ENCODE measurements at places on chromosomes 6 and 20. TPM values are rescaled to one million over a fixed set of nuclear protein-coding genes. Genes with fewer than 3 reads are reported as not detected.

RAET1E gene
- total RNA-seq = not detected

VWA7 gene
- total RNA-seq = 3.3 TPM

SGK2 gene
- 1.7 TPM for total RNA-seq

PLA2G7 gene
- not detected for total RNA-seq

FOXQ1 gene
- total RNA-seq = not detected

HSP90AB1 gene
- 1,109 TPM for total RNA-seq

- no peak for DNase-seq
- H3K36me3 ChIP-seq = no peaks in the 10 kb centered on the region
- no peak overlapping the region for H3K27ac ChIP-seq
- no peaks in the 10 kb centered on the region for H3K4me1 ChIP-seq
- no peak overlapping the region for H3K4me3 ChIP-seq
- H3K27me3 ChIP-seq = no peaks in the 10 kb centered on the region
Measured at GRCh38 chr6:132725947-132726607, 12.2 kb upstream of the VNN1 start.

GRCh38 chr6:18920701-18921100 lies 533.6 kb downstream of the RNF144B start:
- H3K4me3 ChIP-seq = no peak overlapping the region

DNA sequence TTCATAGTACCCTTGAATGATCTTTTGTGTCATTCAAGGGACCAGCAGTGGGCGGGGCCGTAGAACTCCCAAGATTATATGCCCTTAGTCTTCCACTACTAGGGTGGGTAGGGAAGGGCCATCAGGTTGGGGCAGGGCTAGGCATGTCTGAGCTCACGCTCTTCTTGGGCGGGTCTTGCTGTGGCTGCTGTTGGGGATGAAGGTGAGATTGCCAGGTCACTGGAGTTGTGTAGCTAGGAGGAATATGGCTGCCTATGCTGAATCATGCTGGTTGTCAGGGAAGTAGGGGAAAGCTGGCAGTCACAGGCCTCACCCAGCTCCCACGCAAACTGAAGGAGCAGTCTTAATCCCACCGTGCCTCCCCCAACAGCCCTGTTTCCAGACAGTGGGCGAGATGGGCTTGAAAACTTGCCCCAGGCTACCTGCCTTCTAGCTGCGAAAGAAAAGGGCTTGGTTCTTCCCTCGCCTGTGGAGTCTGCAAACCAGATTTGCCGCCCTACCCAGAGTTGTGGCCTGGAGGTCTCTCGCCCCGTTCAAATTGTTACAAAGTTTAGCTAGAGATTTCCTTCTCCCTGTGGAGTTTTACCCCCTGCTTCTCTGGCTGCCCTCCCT lies 76.4 kb upstream of the ADGRF4 start:
- no peak for DNase-seq
- H3K27me3 ChIP-seq = no peaks in the 10 kb centered on the region
- no peak overlapping the region for H3K4me3 ChIP-seq
- H3K36me3 ChIP-seq = peaks cover 13% of the 10 kb centered on the region

- H3K27ac ChIP-seq = no peak overlapping the region
- no peaks in the 10 kb centered on the region for H3K27me3 ChIP-seq
- no peak overlapping the region for H3K4me3 ChIP-seq
- H3K36me3 ChIP-seq = no peaks in the 10 kb centered on the region
- H3K4me1 ChIP-seq = no peaks in the 10 kb centered on the region
Measured at GRCh38 chr20:12053353-12053752, 135.7 kb downstream of the BTBD3 start.

DNA sequence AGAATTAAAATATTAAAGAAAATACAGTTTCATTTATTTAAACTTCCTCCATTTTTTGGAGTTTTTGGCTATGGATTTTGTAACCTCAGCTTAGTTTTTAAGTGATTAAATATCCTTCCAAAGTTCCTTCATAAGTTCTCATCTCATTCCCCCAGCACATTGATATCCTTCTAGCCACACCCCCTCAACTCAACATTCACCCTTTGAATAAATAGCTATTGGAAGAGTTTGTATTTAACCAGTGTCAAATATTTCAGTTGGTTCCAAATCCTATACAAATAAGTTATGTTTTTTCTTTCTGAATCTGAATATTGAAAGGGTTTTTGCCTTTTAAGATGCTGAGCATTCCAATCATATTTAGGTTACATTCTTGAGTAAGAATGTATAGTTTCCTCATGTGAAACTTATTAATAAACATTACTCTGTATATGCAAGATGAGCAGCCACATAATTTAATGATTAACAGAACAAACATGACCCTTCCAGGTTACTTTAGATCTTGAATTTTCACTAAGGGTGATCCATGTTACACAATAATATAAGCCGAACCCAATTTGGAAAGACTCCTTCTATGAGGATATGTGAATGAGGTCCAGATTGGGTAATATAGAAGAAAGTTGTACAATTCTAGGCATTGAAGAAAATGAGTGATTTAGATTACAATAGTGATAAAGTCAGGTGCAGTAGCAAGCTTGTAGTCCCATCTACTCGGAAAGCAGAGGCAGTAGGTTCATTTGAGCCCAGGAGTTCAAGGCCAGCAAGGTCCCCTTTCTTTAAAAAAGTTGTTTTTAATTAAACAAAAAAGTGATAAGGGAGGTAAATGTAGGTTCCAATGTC lies 13.6 kb downstream of the GLYATL3 start:
- H3K36me3 ChIP-seq = no peaks in the 10 kb centered on the region
- no peaks in the 10 kb centered on the region for H3K4me1 ChIP-seq
- H3K27ac ChIP-seq = no peak overlapping the region
- peaks cover 14% of the 10 kb centered on the region for H3K27me3 ChIP-seq

- peaks cover 13% of the 10 kb centered on the region for H3K27me3 ChIP-seq
- peaks cover 46% of the 10 kb centered on the region for H3K4me1 ChIP-seq
- no peak overlapping the region for H3K27ac ChIP-seq
- peaks cover 28% of the 10 kb centered on the region for H3K36me3 ChIP-seq
- DNase-seq = no peak
Measured at GRCh38 chr6:157440171-157440570, 59.2 kb downstream of the ZDHHC14 start.

DNA sequence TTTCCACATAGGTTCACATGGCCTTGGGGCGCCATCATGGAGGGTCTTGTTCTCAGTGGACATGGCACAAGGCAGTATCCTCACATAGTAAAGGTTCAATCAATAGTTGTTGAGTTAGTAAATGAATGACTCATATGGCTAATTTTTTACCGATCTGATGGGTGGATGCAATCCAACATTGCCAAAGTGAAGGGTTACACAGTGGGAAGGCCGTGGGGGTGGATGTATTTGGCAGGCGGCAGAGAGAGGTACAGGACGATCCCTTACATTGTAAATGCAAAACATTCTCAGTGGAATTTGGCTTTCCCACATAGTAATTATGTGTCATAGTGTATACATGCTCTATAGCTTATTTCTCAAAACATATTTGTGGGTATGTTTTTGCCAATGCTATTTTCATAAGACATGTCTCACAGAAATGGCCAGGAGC lies 21.0 kb upstream of the PDE7B start:
- H3K4me1 ChIP-seq = no peaks in the 10 kb centered on the region
- DNase-seq = no peak
- H3K27me3 ChIP-seq = peaks cover 8% of the 10 kb centered on the region
- H3K4me3 ChIP-seq = no peak overlapping the region
- H3K36me3 ChIP-seq = no peaks in the 10 kb centered on the region

- no peaks in the 10 kb centered on the region for H3K36me3 ChIP-seq
- no peaks in the 10 kb centered on the region for H3K4me1 ChIP-seq
- H3K4me3 ChIP-seq = no peak overlapping the region
- H3K27me3 ChIP-seq = no peaks in the 10 kb centered on the region
Measured at GRCh38 chr6:143286251-143286795, 164.2 kb downstream of the ADAT2 start.
